ENCODE measurements at places on chromosomes 6 and 20. TPM values are rescaled to one million over a fixed set of nuclear protein-coding genes. Genes with fewer than 3 reads are reported as not detected.

SYTL3 gene
- 17.5 TPM for total RNA-seq

ZNF76 gene
- total RNA-seq = 15.6 TPM

- no peak for DNase-seq
Measured at GRCh38 chr20:62661647-62662046, 19.3 kb downstream of the SLCO4A1 start.

- no peak for DNase-seq
Measured at GRCh38 chr6:16282370-16282769, 44.0 kb downstream of the GMPR start.

DNA sequence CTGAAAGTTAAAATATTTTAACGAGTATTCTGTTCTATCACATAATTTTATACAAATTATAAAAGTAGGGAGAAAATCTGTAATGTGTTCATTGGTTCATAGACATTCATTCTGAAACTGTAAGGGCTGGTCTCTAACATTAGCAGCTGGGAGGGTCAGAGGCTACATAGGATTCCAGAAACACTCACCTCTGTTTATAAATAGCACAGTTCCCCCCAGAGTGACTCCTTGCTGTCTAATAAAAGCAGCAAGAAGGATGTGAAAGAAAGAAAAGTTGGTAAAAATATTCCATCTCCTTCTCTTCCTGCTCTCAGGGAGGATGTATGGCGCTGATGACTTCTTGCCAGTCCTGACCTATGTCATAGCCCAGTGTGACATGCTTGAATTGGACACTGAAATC is 25.3 kb upstream of the NAA20 start:
- DNase-seq = peak; percentile 24

DNA sequence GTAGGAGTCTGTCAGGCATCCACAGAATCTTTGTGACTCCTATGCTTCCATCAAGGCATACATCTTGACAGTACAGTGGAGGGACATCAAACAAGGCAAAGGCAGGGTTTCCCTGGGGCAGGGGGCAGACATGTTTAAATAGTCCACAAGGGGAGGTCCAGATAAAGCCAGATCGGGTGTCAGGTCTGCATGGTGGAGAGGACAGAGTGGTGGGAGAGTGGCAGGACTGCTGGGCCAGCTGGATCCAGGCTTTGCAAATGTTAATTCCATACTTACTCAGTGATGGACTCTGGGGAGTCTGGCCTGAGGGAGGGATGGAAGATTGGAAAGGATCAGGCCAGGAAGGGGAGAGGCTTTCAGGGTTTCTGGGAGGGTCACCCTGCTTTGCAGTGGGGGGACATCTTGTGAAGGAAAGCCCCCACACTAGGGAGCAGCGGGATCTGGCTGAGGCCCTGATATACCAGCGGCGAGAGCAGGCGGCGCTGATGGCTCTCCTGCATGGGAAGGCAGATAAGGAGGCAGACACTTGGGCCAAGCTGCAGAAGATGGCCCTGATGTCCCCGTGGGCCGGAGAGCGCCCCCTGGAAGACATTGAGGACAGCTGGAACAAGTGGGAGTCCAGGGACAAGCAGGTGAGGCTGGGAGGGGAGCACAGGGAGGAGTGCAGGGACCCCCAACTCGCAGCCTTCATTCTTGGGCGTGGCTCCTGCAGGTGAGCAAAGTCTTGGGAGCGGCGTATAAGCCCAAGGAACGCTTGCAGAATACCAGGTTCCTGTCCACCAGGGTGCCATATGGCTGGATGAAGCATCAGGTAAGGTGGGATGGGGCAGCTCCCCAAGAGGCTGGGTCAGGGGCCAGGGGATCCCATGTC is 44.6 kb downstream of the SUN5 start:
- no peak for DNase-seq

Measured in SJSA1 (cell line).